T-helper 1 cell treated with Interleukin-12 subunit alpha and Interleukin-12 subunit beta and Interleukin-4 antibody, amounts not matched to agents 30 ng/mL and 1 ng/mL, for 36 hours (primary cell): ENCODE measurements at places on chromosomes 3 and 15. TPM values are rescaled to one million over a fixed set of nuclear protein-coding genes. Genes with fewer than 3 reads are reported as not detected.

PSTPIP1 gene
- total RNA-seq = 216 and 224 TPM in 2 replicates

GPR156 gene
- 0.07 TPM in 2 replicates for total RNA-seq

DAZL gene
- not detected in 2 replicates for total RNA-seq

CSPG4 gene
- not detected in 2 replicates for total RNA-seq

ZNF501 gene
- 1.2 and 2.5 TPM in 2 replicates for total RNA-seq

SLC6A20 gene
- not detected in 2 replicates for total RNA-seq
